Thoracic aorta (tissue), 2 donors: ENCODE measurements at places on chromosomes 5 and 9.
A peak's percentile ranks its signal among the peaks of the same experiment; 100 is the strongest.

DNA sequence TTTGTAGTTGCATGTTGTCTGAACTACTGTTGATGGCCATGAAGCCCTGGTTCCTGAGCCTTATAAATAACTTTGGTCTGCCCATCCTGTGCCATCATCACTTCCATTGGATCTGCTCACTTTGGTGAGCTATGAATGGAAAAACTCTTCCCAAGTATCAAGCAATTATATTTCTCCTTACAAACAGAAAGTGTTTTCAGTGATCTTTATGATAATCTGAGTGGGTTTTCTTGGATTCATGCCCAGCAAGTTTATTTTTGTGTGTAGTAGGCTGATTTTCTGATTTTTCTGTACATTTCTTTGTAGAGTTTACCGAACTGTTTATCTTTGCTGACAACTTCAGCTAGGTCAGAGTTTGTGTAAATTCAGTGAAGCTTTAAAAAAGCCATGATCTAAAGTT, 31.0 kb downstream of the CAMK4 start:
- H3K4me1 ChIP-seq: no peaks in the 10 kb centered on the region
- H3K27me3 ChIP-seq: no peaks in the 10 kb centered on the region
- H3K36me3 ChIP-seq: no peaks in the 10 kb centered on the region
- no peak overlapping the region for H3K4me3 ChIP-seq

- H3K36me3 ChIP-seq: no peaks in the 10 kb centered on the region
- no peaks in the 10 kb centered on the region for H3K27me3 ChIP-seq
- DNase-seq: no peak
- peak overlapping the region; percentile 41 for H3K27ac ChIP-seq
These were observed 81.8 kb downstream of the PRDM6 start for GRCh38 chr5:123170816-123171215.

GRCh38 chr9:38183994-38184568, 115.1 kb upstream of the SHB start:
- H3K36me3 ChIP-seq: no peaks in the 10 kb centered on the region
- no peaks in the 10 kb centered on the region for H3K4me1 ChIP-seq
- H3K4me3 ChIP-seq: no peak overlapping the region
- DNase-seq: no peak
- H3K27me3 ChIP-seq: no peaks in the 10 kb centered on the region

DNA sequence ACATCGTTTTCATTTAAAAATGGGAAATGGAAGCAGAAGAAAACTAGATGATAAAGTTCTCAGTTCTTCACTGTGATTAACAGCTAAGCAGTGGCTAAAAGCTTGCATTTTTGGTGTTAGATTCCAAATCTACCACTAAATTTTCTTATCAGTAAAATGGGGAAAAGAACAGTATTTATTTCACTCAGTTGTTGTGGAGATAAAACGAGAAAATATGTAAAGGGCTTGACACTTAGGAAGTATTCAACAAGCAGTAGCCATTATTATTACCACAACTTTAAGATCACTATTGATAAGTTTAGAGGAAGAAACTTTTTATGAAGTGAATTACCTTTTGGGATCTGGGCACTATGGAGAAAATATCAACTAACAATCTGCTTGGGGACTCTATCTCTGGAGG, 4.5 kb downstream of the STOM start:
- no peak for DNase-seq
- peak overlapping the region; percentile 99 for H3K27ac ChIP-seq
- no peak overlapping the region for H3K4me3 ChIP-seq
- H3K36me3 ChIP-seq: no peaks in the 10 kb centered on the region
